ENCODE measurements at places on chromosomes 2 and 18.

DNA sequence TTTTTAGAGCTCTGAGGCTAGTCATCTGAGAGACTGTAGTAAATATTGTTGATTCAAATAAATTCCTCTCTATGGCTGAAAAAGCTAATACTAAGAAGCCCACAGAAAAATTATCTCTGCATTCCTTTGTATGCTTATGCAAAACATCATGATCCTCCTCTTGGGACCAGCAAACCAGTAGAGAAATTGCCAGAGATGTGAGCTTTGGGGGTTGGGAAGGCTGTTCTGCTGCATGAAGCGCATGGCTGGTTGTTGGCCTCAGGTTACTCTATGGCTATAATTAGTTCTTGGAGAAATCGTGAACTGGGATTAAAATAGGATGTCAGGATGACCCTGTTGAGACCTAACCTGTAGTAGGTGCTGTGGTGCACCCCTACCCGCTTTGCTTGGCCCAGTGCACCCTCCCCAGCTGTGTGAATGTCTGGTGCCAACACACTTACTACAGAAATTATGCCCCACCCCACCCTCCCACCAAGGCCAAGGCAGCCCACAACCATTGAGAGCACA is 35.5 kb upstream of the C1D start:
- no peak for DNase-seq

GRCh38 chr2:60356346-60356745 is 197.1 kb downstream of the BCL11A start:
- DNase-seq, result no peak

- no peak for DNase-seq
These were observed 505.8 kb upstream of the NRP2 start for GRCh38 chr2:205176546-205176945.

DNA sequence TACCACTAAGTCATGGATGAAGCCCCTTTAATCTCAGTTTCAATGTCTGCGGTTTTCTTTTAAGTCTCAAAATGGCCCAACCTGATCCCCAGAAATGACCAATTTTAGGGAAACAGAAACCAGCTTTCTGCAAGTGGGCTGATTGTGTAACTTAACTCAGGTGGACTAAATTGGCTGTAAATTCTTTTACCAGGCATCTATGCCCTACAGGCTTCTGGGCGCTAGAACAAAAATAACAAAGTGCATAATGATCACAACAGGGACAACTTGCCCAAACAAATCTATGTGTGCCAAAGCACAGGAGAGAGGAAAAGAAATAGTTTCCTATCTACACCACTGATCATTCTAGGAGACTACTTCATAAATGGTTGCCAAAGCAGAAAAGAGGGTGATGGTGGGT is 112.3 kb upstream of the SETBP1 start:
- DNase-seq, result no peak

DNA sequence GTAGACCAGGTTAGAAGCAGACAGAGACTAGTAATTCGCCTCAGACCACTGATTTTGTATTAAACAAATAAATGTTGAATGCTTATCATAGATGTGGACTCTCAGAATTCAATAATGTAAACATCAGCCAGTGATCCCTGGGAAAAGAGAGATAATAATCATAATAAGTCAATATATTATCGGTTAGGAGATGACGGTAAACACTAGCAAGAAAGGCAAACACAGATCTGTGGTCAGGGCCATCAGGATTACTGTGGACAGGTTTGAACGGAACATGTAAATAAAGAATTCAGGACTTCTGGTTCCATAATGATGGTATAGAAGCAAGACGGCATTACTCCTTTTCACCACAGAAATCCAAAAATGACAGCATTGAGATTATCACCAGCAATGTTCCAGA is 861.6 kb downstream of the CBLN2 start:
- no peak for DNase-seq

DNA sequence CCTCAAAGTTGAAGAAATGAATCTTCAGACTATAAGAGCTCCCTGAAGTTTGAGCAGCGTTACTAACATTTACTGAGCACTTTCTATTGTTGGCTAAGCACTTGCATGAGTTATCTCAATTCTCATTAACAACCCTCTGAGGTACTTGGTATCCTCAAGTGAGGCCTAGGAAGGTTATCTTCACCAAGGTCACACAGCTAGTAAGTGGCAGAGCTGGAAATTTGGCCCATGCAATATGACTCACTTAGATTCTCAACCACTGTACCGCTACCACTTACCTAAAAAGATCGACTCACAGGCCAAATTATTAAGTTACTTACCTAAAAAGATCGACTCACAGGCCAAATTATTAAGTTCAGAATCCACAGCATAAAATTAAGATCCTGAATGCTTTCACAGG is 8.7 kb upstream of the METAP1D start:
- DNase-seq, result no peak

- DNase-seq, result no peak
These were observed 48.9 kb downstream of the POLR1A start for GRCh38 chr2:86056590-86057331.

- DNase-seq, result no peak
These were observed 225.1 kb upstream of the TMEFF2 start for GRCh38 chr2:192419786-192420185.

DNA sequence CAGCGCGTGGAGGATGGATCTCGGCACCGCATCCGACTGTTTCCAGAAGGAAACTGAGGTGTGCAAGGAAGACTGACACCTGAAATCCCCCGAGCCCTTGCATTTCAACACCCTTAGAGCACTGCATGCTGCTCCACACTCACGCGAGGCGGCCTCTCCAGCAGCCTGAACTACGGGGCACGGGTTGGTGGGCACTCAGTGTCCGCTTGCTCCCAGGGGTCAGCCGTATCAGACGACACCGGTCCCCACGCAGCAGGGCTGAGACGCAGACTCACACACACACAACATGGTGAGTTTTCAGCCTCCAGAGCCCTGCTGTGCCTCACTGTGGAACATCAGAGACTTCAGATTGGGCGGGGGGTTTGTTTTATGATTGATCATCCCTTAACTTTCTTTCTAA is 269.9 kb downstream of the TWIST2 start:
- DNase-seq, result no peak

DNA sequence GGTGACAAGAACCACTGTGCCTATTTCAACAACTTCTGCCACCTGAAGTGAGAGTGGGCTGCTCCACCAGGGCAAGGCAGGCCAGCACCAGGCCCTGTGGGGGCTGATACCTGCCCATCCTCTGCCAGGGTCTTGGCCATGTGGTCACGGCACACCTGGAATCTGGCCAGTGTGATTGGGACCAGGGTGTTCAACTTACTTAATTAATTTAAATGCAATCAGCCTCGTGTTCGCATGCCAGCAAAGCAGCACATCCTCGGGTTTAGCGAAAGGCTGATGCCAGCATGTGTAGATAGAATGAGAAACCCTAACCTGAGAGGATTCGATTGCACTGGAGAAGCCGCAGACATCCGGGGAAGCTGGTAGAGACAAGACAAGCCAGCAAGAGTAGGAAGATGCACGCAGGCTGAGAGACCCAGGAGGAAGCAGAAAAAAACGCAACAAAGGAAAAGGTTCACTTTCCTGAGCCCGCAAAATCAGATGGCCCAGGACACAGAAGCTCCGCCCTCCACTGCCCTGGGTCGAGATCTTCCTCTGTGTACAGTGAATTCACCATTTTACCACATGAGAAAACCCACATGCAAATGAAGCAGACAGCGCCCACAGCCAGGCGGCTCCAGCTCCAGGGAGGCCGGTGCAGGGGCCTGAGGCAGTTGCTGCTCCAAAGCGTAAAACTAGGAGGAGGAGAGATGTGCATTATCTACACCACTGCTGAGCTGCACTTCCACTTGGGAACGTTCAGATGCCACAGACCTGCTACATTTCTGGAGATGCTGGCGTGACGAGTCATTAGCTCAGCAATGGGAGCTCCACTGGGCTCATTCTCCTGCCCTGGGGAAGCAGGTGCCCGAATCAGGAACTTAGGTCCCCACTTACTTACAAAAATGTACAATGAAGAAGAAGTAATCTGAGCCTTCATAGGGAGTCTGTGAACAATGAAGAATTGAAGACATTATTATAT is 92.1 kb downstream of the TMEM18 start:
- no peak for DNase-seq

All from HuH-7.5 (cell line).